ENCODE measurements at places on chromosomes 4 and X.
A peak's percentile ranks its signal among the peaks of the same experiment; 100 is the strongest.

DNA sequence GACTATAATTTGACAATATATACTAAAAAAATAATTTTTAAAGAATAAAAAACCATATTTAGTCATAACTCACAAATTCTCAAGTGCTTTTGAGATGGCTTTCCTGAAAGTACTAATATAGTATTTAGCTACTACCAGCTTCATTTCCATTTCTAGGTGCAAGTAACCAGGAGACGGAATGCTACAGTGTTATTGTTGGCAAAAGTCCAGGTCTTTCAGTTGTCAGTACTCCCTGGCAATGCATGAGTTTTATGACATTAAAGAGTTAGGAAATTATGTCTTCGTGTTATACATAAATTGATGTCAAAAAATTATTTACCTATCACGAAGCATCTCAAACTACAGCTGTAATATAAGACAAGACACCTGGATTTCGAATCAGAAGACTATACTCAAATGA, 45.0 kb downstream of the TMEM47 start:
- no peak for DNase-seq

GRCh38 chr4:7049739-7050138, 6.6 kb downstream of the TADA2B start:
- no peak for DNase-seq

DNA sequence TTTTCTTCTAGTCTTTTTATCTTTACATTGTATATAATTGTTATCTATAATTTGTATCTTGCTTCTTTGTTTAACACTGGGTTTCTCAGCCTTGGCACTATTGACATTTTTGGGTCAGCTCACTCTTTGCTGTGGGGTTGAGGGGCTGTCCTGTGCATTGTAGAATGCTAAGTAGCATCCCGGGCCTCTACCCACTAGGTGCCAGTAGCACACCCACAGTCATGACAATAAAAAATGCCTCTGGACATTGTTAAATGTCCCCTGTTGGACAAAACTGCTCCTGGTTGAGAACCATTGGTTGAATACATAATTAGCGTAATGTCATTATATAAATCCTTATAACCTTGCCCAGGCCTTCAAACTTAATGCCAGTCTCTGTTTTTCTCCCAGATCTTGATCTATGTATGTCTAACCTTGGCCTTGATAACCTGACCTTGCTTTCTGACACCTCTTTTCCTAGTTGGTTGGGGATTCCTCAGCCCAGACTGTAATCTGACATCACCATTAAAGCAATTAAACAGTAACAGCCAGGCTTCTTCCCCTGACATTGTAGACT, 46.1 kb downstream of the DCX start:
- DNase-seq, result no peak

GRCh38 chr4:127521463-127521862, 111.3 kb upstream of the INTU start:
- no peak for DNase-seq

- DNase-seq, result no peak
These were observed 117.3 kb downstream of the FAM133A start for GRCh38 chrX:93791304-93791703.

DNA sequence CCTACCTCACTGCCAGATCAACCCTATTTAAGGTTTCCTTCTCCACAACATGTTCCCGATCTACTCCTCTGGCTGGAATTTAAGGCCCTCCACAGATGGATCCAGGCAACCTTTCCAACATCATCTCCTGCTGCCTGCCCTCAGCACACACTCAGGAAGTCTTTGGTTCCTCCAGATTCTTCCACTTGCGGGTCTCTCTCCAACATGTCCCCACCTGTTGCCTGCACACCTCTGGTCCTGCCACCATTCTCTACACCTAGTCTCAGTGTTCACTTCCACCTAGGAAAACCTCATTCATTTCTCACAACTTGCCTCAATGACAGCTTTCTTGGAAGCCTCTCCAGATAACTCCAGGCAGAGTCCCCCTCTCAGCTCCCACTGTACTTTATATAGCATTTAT, 80.1 kb downstream of the RTL5 start:
- no peak for DNase-seq

DNA sequence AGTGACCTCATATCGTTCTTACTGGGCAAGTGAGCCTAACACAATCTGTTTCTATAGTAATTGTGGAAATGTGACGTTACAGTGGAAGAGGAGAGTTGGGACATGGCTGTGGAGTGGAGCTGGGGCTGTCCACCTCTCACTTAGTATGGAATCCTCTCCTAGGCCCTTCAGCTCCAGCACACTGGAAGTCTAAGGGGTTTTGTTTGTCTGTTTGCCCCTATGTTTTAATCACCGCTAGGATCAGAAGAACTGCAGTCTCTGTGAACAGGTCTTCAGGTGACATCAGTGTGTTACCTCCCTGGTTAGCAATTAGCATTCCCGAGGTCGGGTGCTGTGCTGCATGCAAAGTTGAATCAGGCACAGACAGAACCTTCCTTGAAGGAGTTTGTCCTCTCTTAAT, 49.3 kb upstream of the CLDN34 start:
- no peak for DNase-seq

DNA sequence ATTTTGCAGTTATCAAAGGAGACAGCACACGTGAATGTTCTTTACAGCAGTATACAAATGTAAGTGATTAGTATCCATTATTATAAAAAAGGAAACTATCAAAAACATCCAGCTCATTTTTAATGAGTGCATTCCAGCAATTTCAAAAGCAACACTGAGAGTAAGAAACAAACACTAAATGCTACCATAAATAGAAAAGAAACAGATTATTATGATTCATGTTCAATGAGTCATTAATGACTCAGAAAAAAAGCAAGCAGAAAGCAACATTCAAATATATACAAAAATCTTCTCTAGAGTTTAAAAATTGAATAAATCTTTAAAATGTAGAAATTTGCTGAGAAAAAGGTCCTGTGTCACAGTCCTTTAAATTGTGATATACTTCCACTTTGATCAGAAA, 346.5 kb upstream of the FMR1 start:
- DNase-seq, result no peak

GRCh38 chrX:45775468-45775867, 574.8 kb upstream of the DIPK2B start:
- DNase-seq, result no peak

DNA sequence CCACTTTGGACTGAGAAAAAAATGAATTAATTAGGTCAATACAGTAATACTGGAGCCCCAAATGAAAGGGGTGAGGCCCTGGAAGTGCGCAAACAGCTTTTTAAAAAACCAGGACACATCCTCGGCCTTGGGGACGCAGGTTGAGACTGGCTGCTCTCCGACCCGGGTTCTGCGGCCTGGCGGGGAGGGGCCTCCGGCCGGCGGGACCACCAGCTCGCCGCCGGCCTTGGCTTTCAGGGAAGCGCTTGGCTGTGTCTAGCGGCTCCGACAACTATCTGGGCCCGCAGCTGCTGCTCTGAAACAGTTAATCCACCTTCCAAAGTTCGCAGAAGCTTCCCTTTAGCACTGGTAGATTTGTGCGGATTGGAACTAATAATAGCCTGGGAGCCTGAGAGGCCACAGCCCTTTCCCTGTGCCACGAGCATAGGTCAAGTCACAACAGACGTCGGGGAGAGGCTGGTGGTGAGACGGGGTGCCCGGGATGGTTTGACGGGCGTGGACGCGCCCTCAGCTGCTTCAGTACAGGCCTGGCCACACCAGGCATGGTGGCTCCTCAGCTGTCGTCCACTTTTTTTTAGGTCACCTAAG, 1.1 kb upstream of the SEL1L3 start:
- DNase-seq, result no peak

DNA sequence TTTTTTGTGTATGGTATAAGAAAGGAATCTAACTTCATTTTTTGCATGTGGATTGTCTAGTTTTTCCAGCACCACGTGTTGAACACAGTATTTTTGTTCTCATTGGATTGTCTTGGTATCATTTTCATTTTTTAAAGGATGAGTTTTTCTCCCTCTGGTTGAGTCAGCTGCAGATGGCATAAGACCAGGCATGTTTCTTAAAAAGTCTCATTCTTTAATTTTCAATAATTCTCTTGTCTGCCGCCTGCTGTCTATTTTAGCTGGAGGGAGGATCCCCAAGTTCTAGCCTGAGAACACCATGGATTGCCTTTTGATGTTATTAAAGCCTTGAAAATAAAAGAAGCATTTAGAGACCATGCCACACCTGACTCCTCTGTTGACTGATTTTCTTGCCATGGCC, 263.8 kb downstream of the ARHGAP24 start:
- DNase-seq, result no peak

GRCh38 chr4:20386906-20387305, 135.2 kb downstream of the SLIT2 start:
- no peak for DNase-seq

GRCh38 chrX:71650333-71650969, 16.9 kb upstream of the LOC101059915 start:
- DNase-seq, result no peak

DNA sequence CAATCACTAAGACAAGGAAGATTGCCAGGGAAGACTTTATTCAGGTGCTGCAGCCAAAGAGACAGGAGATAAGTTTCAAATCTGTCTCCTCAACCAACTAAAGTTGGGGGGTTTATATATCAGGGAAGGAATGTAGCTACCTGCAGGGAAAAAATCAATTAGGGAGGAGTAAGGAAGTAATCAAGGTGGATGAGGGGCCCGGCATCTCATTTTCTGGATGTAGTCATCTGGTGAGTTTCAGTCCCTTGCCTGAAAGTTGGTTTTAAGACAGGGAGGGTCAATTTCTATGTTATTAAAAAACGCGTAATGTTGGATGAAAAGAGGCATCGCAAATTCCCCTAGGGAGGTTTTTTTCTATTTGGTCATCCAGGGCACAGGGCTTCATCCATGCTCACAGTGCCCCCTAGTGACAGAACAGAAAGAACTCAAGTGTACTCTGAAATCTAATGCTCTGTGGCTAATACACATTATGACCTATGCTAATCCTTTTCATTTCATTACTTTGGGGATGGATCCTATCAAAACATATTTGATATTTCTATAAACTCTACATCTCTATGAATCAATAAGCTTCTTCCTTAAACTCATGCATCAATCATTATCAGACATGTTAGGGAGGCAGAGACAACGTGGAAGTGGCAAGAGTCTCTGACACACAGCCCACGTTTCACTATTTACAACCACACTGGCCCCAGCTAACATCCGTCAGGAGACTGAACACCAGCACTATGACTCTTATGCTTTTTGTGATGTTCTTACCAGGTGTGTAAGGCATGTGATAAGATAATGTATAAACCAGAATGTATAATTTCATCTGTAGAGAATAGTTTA, 1577.0 kb upstream of the TENM3 start:
- peak; percentile 28 for DNase-seq

DNA sequence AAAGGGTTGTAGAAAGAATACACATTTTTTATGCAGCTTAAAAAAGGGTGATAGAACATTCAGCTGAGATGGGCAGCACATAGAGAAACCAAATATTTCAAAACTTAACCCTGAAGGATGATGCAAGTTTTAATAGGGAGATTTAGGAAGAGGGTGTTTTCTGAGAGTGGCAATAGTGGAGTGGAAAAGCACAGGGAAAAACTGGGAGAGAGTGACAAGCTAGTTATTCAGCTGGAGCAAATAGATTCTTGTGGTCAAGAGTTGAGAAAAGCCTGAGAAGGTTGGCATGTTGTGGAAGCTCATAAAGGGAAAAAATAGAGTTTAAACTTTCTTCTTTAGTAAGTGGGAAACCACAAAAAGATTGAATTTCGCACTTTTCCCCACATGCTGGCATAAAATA, 359.6 kb upstream of the PITX2 start:
- DNase-seq, result no peak

GRCh38 chr4:26812049-26812714, 48.5 kb upstream of the STIM2 start:
- no peak for DNase-seq

DNA sequence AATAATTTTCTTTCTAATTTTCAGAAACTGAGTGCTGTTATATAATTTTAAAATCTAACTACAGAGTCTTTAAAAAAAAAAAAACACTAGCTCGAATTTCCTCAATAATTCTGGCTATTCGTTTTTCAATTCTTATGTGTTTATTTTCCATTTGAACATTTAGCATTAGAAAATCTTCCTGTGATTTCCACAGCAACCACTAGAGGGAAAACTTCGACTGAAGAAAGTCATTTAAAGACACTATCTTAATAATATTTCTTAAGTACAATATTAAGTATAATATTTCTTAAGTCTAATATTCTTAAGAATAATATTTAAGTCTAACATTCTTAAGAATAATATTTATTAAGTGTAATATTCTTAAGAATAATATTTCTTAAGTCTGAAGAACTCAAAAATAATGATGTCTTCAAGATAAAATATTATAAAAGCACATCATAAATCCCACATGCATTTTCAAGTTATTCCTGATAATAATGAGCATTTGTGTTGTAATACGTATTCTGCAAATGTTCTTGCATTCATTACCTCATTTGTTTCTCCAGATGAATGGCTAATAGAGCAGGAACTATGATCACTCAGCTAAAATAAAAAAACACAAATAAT, 118.4 kb upstream of the WDR17 start:
- peak; percentile 4 for DNase-seq

GRCh38 chr4:102438396-102439235, 62.5 kb upstream of the NFKB1 start:
- peak; percentile 22 for DNase-seq

DNA sequence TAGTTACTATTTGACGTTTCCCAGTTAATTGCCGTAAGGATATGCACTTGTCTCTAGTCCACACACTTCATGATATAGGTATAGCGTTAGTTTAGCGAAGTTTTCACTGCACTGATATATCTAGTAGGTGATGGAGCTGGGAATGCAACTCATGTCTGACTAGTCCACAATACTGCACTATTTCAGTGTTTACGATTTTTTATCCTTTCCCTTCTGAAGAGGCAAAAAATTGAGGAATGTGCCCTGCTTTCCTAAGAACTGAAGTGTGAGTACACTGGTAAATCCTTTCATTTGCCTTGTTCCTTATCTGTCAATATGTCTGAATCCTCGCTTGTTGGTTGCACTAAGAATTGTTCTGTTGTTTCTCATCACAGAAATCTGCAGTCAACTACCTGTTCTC, 1.0 kb downstream of the RPL36A start:
- no peak for DNase-seq

All from fibroblast of skin of left biceps (primary cell).